ENCODE measurements at places on chromosomes 5 and 9. TPM values are rescaled to one million over a fixed set of nuclear protein-coding genes. Genes with fewer than 3 reads are reported as not detected.

GRCh38 chr5:57181154-57181553, 7.3 kb downstream of the GPBP1 start:
- H3K4me1 ChIP-seq = peaks cover 62% of the 10 kb centered on the region
- H3K4me3 ChIP-seq = no peak overlapping the region
- H3K27ac ChIP-seq = no peak overlapping the region
- H3K36me3 ChIP-seq = peaks cover 38% of the 10 kb centered on the region
- no peaks in the 10 kb centered on the region for H3K27me3 ChIP-seq

DNA sequence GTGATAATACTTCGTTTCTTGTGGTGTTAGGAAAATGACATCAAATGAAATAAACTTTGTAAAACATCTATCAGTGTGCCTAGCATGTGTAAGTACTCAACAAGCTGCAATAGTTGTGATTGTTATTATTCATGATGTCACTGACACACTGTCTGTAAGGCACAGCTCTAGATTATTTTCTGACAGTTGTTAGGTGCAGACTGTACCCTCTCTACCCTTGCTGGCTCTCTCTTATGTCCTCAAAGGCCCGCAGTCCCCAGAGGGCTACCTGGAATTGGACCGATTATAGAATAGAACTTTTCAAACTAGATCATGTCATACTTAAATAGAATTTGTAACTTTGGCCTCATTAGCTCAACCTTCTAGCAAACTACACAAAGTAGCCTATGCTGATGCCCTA, 65.9 kb upstream of the VCAN start:
- H3K4me3 ChIP-seq = no peak overlapping the region
- no peak overlapping the region for H3K27ac ChIP-seq
- no peak for DNase-seq
- peaks cover 16% of the 10 kb centered on the region for H3K4me1 ChIP-seq
- peaks cover 18% of the 10 kb centered on the region for H3K36me3 ChIP-seq
- no peaks in the 10 kb centered on the region for H3K27me3 ChIP-seq

Gene IFNA13
- not detected for total RNA-seq

- H3K27ac ChIP-seq = no peak overlapping the region
- no peak overlapping the region for H3K4me3 ChIP-seq
These were observed 32.3 kb upstream of the LPCAT1 start for GRCh38 chr5:1555808-1556731.

Gene ENTPD8
- total RNA-seq = 2.5 TPM

Data from WTC11 (cell line).